Jurkat, Clone E6-1 (cell line): ENCODE measurements at places on chromosomes 7 and 10.

GRCh38 chr10:30052062-30052461, 7.3 kb downstream of the JCAD start:
- DNase-seq = no peak

DNA sequence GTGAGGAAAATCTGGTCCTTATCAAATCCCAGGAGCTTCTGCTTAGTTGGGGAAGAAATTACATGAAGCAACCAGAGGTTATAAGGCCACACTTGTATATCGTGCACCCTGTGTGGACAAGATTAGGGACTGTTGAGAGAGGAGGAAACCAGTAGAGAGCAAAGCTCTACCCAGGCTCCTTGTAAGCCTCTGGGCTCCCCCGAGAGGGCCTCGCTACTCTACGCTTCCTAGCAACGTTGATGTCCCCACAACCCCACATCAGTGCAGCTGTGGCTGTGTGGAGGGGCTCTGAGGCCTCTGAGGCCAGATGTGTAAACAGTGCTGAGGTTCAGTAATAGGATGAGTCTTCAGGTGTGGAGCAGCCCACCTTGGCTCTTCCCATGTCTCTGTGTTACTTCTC, 16.0 kb downstream of the HIF1AN start:
- DNase-seq = peak; percentile 73

- DNase-seq = no peak
Observed at GRCh38 chr7:53383131-53383530, 347.7 kb downstream of the POM121L12 start.

GRCh38 chr10:8056871-8057331, 2.4 kb downstream of the GATA3 start:
- no peak for DNase-seq

DNA sequence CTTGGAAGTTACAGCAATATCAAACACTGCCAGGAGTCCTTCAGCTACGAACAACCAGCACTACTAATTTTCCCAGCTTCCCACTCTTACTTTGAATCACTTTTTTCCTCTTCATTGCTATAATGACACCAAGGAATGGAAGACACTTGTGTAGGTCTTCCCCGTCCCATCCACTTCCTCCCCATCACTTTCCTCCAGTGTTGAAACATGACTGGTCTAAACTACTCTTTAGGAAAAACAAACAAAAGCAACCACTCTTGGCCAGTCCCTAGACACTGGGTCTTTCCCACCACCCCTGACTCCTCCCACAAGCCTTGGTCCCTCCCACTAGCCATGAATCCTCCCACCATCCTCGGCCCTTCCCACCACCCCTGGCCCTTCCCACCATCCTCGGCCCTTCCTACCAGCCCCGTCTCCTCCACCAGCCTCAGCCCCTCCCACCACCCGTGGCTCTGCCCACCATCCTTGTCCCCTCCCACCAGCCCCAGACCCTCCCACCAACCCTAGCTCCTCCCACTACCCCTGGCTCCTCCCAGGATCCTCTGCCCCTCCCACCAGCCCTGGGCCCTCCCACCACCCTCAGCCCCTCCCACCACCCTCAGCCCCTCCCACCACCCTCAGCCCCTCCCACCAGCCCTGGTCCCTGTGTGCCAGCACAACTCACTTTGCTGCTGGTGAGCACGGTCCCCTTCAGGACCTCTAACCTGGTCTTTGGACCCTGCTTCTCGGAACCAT, 68.5 kb downstream of the CXCL12 start:
- peak; percentile 77 for DNase-seq

- no peak for DNase-seq
Observed at GRCh38 chr7:113819474-113819873, 99.3 kb downstream of the PPP1R3A start.

DNA sequence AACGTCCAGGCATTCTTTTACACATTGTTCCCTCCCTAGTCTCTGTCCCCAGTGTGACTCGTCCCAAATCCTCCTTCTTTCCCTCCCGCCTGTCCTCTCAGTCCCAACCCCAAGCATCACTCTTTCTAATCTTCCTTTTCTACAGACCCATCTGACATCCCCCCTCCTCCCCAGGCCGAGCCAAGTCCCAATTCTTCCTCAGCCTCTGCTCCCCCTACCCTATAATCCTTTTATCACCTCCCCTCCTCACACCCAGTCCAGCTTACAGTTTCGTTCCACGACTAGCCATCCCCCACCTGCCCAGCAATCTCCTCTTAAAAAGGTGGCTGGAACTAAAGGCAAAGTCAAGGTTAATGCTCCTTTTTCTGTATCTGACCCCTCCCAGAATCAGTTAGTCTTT, 95.1 kb downstream of the MACC1 start:
- no peak for DNase-seq

GRCh38 chr10:4533621-4534020, 292.4 kb upstream of the AKR1E2 start:
- DNase-seq = no peak

DNA sequence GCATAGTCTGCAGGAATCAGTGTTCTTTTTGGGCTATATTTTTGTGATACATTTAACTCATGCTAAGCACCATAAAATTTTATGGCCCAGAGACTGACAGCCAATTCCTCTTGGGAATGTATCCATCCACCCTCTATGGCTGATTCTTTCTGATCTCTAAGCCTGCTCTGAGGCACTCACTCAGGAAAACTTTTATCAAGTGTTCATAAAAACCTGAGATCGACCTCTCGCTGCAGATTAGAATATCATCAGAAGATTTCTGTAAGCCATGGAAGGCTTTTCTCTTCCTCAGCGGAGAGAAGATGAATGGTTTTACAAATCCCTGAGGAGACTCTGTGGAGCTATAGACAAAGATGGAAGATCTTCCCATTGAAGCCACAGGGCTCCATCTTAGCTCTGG, 489.8 kb upstream of the GHITM start:
- DNase-seq = no peak

DNA sequence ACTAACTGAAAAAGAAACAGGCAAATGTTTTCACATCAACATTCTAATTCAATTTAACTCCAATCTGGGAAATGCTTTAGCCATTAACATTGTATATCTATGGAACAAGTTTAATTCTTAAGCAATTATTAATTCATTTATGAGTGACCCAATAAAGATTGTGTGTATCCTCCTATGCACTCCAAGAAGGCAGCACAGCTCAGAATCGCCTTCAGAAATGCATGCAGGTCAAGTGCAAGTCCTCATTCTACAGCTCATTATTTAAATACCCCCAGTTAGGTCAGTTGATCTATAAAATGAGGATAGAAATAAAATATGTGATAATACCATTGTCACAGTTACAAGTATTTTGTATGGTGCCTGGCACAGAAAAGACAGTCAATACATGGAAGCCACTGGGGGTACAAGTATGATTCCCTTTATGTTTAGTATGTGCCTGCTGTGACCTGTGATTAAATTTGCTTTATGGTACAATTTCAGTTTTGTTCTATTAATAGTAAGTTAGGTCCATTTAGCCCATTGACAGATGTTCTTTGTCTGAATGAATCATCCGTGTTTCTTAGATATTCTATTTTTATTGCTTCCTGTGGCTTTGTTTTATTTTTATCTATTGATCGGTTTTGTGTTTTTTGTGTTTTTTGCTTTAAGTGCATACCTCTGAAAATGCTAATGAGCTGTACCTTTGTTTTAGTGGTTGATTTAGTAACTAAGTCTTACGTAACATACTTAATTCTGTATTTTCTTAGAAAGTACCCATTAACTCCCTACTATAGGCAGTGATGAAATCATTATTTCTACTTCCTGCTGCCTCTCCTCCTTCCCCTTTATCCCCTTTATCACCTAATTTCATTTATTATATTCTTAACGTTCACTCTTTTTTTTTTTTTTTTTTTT, 42.8 kb downstream of the CPXM2 start:
- DNase-seq = no peak

GRCh38 chr7:140316165-140316661, 82.1 kb downstream of the SLC37A3 start:
- no peak for DNase-seq

- DNase-seq = no peak
Observed at GRCh38 chr7:28957064-28957750, 923 bp downstream of the TRIL start.

DNA sequence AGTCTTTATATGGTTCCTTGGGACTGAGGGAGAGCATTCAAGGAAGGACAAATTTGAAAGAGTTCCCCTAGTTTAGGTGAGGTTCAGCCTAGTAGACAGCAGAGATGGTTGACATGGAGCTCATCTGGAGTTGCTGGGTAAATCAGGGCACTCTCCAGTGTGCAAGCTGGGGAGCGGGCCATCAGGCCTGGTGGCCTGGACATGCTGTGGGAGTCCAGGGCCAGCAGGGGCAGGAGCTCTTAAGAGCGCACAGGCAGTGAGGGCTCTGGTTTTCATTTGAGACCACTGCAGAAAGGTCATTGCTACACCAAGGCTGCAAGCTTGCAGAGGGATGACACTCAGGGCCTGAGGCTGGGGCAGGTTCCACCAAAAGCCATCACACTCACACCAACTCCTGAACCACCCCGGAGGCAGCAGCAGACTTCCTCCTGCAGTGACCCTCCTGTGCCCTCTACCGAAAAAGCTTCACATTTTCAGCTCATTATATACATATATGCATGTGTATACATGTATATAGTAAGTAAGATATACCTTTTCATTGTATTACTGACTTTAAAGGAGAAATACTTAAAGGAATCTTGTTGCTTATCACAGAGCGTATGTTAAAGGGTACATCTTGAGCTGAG, 39.5 kb downstream of the STEAP1B start:
- DNase-seq = no peak

DNA sequence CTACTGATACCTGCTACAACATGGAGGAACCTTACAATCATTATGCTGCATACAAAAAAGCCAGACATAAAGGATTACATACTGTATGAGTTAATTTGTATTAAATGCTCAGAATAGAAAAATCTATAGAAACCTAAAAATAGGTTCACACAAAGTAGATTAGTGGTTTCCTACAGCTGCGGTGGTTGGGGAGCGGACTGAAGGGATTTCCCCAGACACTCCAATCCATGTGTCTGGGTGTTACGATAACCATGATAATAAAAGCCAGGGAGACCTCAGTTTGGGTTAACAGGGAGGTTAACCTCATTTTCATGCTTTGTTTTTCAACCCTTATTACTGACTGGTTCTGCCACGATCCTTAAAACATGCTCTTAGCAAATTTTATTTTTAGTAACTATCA, 355.9 kb downstream of the KCNMA1 start:
- peak; percentile 82 for DNase-seq

GRCh38 chr10:71303569-71303907, 15.5 kb upstream of the SLC29A3 start:
- no peak for DNase-seq

- no peak for DNase-seq
Observed at GRCh38 chr10:12191715-12192114, 4.0 kb downstream of the NUDT5 start.

- no peak for DNase-seq
Observed at GRCh38 chr10:79274279-79275104, 72.8 kb upstream of the PPIF start.

DNA sequence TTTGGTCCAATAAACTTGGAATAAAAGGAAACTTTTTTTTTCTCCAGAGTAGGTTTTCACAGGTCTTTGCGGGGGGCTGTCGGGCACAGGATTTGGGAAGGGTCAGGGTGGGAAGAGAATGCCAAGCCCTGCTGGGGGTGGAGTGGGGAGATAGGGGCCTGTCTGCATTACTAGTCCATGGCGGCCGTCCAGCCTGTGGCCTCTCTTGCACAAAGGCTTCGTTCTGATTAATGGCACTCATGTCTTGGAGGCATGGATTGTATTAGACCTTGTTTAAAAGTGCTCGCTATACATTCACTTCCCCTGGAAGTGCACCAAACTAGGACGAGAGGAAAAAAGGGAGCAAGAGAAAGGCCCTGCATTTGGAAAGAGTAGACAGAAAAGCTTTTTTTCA, 37.2 kb downstream of the LRMDA start:
- no peak for DNase-seq

GRCh38 chr10:82888809-82889455, 1013.9 kb downstream of the NRG3 start:
- DNase-seq = no peak

GRCh38 chr7:43700059-43700501, 29.2 kb downstream of the COA1 start:
- peak; percentile 48 for DNase-seq

- no peak for DNase-seq
Observed at GRCh38 chr7:44273681-44274622, 51.4 kb downstream of the CAMK2B start.

GRCh38 chr7:11573128-11573750, 258.8 kb downstream of the THSD7A start:
- no peak for DNase-seq

GRCh38 chr7:4659551-4660286, 22.4 kb upstream of the FOXK1 start:
- DNase-seq = no peak

DNA sequence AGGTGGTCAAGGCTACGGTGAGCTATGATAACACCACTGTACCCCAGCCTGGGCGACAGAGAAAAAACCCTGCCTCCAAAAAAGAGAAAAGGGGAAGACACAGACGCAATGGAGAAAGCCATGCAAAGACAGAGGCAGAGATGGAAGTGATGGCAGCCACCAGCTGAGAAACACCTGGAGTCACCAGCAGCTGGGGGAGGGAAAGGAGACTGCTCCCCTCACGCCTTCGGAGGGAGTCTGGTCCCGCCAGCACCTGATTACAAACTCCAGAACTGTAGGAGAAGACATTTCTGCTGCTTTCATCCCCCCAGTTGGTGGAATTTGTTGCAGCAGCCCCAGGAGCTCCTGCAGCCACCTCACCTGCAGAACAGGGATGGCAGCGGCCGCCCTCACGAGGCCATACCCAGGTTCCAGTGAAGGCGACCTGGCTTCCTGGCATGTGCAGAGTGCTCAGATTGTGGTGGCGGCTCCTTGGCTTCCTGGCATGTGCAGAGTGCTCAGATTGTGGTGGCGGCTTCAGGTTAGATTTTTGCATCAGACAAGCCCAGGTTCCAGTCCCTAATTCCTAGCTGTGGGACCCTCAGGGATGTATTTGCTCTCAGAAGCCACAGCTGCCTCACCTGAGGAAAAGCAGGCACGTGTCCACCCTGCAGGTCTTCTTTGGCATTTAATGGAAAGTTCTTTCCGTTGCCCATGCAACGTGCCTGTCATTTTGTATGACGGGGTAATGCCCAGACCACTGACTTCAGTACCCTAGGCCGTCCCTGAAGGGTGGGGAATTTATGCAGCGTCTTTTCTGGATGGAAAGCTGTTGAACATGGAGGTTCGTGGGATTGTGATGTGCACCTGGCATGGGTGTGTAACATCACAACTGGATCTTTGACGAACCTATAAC, 182.9 kb downstream of the EBF3 start:
- no peak for DNase-seq

- DNase-seq = no peak
Observed at GRCh38 chr7:231030-231857, 38.9 kb downstream of the FAM20C start.

- no peak for DNase-seq
Observed at GRCh38 chr7:84248267-84248666, 53.7 kb upstream of the SEMA3A start.

GRCh38 chr10:117710181-117710798, 167.7 kb downstream of the EMX2 start:
- DNase-seq = no peak

GRCh38 chr7:50783801-50784507, 1.3 kb upstream of the GRB10 start:
- no peak for DNase-seq

- no peak for DNase-seq
Observed at GRCh38 chr10:71048971-71049615, 160.7 kb upstream of the PCBD1 start.

GRCh38 chr7:132933072-132933458, 148.8 kb downstream of the CHCHD3 start:
- no peak for DNase-seq
